Stimulated activated CD8-positive, alpha-beta memory T cell treated with anti-CD3 and anti-CD28 coated beads, Interleukin-2, amount 100 ng/mL, for 1 hour (primary cell): ENCODE measurements at places on chromosomes 1 and 21.

DNA sequence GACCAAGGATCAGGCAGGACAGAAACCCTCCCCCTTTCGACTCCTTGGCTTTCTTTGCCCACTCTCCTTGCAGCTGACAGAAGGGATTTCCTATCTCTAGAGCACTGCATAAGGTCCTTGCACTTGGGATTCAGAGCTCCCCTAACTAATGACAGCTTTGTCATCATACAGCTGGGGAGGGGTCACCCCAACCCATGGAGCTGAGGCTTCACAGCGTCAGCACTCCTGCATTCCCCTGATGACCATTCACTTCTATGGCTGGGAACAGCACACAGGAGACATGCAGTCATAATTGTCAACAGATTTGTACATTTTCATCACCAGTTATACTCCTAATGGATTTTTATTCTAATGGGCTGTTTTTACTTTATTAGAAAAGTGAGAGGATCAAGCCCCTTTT is 161.7 kb upstream of the C1orf87 start:
- no peak for DNase-seq

GRCh38 chr1:161740921-161741320 is 8.7 kb upstream of the DUSP12 start:
- DNase-seq = no peak

GRCh38 chr1:2240270-2241156 is 12.4 kb downstream of the SKI start:
- no peak for DNase-seq

DNA sequence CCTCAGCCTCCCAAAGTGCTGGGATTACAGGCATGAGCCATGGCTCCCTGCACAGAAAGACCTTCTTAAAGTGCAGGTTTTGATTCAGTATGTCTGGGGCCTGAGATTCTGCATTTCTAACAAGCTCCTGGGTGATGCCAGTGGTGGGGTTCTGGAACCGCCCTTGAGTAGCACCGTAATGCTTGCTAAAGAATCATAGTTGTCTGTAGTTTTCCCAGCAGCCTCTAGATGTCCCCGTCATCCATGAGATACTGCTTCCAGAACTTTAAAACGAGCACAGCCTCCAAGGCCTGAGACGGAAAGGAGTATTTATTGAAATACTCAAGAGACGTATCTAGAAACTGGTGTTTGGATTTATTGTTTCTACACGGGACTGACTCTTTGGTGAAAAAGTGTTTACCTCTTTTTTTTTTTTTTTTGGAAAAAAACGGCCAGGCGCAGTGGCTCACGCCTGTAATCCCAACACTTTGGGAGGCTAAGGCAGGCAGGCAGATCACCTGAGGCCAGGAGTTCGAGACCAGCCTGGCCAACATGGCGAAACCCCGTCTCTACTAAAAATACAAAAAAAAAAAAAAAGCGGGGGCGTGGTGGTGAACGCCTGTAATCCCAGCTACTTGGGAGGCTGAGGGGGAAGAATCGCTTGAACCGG is 2.6 kb upstream of the TOR3A start:
- DNase-seq = no peak

GRCh38 chr1:117708323-117709248 is 102.7 kb downstream of the TENT5C start:
- no peak for DNase-seq

DNA sequence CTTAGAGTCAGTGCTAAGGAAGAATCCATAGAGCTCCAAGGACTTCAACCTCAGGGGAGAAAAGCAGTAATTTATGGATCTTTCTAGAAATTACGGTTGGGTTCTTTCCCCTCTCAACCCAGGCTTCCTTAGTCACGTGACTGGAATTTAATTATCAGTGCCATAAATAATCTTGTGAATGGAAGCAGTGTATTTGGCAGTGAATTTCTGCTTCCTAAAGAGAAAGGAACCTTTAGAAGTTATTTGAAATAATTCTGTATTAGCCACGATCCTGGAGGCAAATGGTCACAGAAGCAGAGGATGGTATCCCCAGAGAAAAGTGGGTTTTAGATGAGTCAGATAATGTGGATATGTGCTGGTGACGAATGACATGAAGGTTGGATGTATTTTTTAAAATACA is 89.6 kb downstream of the NFIA start:
- DNase-seq = no peak

DNA sequence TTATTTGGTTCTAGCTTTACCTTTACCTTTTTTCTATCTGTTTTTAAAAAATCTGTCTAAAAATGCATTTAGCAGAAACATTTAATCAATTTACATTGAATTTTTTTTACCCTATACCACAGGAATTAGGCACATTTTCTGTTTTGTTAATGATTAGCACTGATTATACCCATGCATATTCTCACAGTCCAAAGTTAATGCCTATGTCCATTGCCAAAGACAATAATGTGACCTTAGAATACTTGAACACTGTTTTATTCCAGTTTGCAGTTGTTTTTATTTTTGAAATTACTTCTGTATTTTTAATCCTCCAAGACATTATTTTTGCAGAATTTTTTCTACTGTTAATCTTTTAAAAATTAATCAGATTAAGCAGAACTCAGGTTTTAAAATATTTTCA is 11.0 kb upstream of the AMY2B start:
- no peak for DNase-seq

DNA sequence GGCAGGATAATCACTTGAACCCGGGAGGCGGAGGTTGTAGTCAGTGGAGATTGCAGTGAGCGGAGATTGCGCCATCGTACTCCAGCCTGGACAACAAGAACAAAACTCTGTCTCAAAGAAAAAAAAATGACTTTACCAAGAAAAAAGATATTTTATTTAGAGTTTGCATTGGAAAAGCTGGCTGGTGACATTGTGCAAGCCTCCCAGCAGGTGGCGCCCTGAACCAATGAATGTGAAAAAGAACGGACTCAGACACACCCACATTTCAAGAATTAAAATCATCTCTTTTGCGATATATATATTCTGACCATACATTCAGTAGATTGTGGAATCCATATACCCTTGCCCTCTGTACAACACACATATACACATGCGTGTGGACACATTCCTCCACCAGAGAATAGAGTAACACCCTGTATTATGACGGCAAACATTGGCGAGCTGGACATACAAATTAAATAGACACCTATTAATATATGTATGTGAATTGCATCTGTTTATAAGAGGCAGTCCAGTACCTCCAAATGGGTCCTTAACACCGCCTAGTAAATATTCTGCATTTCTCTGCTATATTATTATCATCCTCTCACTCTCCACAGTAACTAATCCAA is 39.0 kb upstream of the CADM3 start:
- peak; percentile 43 for DNase-seq

DNA sequence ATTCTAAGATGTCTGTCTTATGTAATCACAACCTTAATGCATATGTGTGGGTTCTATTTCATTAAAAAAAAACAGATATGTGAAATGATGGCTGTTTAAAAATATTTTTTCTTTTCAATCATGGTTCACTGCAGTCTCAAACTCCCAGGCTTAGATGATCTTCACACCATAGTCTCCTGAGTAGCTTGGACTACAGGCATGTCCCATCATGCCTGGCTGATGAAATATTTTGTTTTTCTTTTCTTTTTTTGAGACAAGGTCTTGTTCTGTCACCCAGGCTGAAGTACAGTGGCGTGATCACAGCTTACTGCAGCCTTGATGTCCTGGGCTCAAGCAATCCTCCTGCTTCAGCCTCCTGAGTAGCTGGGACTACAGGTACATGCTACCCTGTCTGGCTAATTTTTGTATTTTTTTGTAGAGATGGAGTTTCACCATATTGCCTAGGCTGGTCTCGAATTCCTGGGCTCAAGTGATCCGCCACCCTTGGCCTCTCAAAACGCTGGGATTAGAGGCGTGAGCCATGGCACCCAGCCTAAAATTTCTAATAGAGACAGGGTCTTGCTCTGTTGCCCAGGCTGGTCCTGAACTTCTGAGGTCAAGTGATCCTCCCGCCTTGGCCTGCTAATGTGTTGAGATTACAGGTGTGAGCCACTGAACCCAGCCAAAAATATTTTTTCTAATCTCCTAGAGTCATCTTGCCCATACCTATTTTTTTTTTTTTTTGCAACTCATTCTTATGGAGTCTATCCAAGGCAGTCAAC is 67.6 kb downstream of the GIPC2 start:
- DNase-seq = no peak

- DNase-seq = no peak
Observed at GRCh38 chr21:25911730-25912401, 177.1 kb downstream of the GABPA start.

GRCh38 chr1:115286431-115287205 is 51.4 kb downstream of the NGF start:
- DNase-seq = no peak

GRCh38 chr1:232059726-232060374 is 433.3 kb downstream of the DISC1 start:
- DNase-seq = no peak

DNA sequence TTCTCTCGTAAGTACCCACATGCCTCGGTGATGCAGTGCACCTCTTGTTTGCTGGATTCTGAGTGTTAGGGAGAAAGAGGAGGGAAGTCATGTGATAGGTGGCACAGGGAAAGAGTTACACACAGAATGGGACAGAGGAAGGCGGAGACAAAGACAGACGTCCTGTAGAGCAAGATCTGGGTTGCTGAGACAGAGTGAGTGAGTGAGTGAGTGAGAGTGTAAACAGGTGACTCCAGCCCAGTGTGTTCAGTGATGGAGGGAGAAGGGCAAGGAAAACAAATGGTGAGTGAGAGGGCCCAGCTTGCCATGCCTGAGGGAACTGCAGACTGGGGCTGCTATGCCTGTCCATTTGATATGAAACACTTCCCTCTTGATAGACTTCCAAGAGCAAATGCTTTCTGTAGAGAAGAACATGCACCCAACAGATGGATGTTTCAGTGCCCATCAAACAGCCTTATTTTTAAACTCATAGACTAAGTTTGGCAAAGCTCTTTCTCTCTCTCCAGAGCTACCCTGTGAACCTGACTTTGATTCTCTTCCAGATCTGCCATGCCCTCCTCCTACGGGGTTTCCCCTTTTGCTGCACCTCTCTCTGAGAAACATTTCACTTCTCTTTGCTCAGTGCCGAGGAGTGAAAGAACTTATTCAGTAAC is 209.9 kb upstream of the COA6 start:
- DNase-seq = no peak
